ENCODE measurements at places on chromosomes 2 and 18.

DNA sequence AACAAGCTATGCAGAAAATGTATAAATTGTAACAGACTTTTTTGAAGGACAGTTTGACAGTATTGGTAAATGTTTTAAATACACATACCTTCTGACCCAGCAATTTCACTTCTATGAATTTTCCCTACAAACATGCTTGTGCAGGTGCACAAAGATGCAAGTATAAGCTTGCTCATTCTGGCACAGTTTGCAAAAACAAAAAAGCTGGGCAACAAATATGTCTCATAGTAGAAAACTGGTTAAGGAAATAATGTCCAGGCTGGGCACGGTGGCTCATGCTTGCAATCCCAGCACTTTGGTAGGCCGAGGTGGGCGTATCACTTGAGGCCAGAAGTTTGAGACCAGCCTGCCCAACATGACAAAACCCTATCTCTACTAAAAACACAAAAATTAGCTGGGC lies 96.9 kb upstream of the NEDD4L start:
- DNase-seq: no peak

- no peak for DNase-seq
Observed at GRCh38 chr2:239814861-239815601, 210.1 kb downstream of the NDUFA10 start.

- no peak for DNase-seq
Observed at GRCh38 chr2:120831891-120832290, 96.2 kb downstream of the GLI2 start.

GRCh38 chr2:44692821-44693220 lies 248.7 kb upstream of the SIX3 start:
- no peak for DNase-seq

GRCh38 chr2:51559026-51559425 lies 527.1 kb upstream of the NRXN1 start:
- DNase-seq: no peak

GRCh38 chr2:15930589-15931318 lies 9.6 kb upstream of the MYCN start:
- no peak for DNase-seq

DNA sequence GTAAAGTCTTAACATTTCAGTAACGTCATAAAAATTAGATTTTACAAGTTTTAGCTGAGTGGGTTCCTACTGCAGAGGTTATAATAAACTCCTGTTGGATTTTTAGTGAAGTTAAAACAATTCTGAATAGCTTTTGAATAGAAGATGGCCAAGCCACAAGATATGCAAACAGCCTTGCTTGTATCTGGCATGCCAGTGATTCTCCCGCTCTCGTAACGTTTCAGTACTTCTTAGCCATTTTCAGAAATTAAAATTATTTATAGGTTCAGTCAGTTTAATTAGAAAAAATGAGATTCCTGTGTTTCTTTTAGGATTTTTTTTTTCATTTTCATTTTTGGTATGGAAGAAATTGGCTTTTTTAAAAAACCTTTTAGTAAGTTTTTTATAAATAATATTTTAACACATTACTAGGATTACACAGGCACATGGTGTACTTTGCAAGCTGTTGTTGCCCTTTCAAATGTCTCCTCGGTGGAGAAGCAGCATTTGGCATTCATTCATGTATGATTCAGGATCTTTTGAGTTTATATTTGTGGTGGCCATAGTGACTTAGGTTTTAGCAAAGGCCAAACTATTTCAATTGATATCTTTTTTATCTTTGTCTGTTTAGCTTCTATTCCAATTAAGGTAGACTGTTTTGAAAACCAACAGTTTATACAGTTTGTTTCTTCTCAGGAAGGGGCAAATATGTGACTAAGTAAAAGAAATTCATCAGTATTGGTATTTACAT lies 30.6 kb upstream of the RND3 start:
- no peak for DNase-seq

DNA sequence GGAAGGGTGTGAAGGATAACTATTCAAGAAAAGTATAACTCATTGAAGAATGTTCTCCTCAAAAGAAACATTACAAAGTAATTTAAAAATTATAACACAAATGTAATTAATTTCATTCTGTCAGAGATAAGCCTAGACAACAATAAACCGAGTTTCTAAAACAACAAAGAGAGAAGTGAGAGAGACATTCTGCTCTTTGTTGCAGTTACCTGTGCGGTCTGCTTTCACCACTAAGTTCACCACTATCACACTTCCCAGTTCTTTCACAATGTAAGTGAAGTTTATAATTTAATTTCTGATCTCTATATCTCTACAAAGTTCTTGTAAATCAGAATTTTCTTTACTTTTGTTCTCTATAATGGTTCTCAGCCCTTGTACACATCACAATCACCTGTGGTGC lies 76.3 kb upstream of the FRZB start:
- no peak for DNase-seq

- DNase-seq: no peak
Observed at GRCh38 chr2:24304631-24305030, 55.7 kb downstream of the ITSN2 start.

- DNase-seq: no peak
Observed at GRCh38 chr2:106282462-106283170, 88.5 kb upstream of the UXS1 start.

- no peak for DNase-seq
Observed at GRCh38 chr2:215657844-215658243, 222.0 kb upstream of the FN1 start.

GRCh38 chr2:119715409-119716283 lies 36.6 kb downstream of the TMEM177 start:
- DNase-seq: no peak

Data from BE2C (cell line).